ENCODE measurements at places on chromosomes 4 and X. TPM values are rescaled to one million over a fixed set of nuclear protein-coding genes. Genes with fewer than 3 reads are reported as not detected.

The EPGN gene
- 1.1 TPM for total RNA-seq

The HTN3 gene
- not detected for total RNA-seq

DNA sequence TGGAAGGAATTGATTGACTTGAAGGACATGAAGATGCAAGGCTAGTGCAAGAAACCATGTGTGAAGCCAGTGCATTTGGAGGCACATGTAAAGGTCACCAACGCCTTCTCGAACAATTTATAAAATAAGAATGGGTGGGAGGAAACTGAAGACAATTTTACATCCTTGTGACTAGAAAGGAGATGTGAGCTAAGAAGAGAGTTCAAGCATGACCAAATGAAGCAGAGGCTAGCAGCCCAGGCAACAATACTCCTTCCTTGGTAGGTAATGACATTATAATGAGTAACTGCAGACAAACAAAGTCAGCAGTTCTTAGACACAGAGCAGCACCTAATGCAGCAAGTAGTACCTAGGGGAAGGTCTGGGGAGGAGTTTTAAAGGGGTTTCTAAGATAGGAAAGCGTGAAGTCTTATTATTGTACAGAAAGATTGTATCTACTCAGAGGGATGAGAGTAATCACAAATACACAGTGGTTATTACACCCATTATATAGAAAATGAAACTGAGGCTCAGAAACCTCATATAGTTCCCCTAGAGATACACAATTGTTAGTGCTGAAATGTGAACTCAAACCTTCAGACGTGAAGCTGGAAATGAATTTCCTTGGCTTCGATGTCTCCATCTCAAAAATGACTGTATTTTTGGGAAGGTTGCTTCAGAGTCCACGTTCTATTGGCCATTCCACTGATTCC, 56.1 kb downstream of the ATXN3L start:
- no peak for DNase-seq

The SMR3B gene
- not detected for total RNA-seq

- no peak for DNase-seq
These were observed 58.9 kb downstream of the TFDP3 start for GRCh38 chrX:133159205-133159604.

The ATRX gene
- 94.7 TPM for total RNA-seq

The FAM9B gene
- total RNA-seq, result not detected

The DGKK gene
- total RNA-seq, result not detected

DNA sequence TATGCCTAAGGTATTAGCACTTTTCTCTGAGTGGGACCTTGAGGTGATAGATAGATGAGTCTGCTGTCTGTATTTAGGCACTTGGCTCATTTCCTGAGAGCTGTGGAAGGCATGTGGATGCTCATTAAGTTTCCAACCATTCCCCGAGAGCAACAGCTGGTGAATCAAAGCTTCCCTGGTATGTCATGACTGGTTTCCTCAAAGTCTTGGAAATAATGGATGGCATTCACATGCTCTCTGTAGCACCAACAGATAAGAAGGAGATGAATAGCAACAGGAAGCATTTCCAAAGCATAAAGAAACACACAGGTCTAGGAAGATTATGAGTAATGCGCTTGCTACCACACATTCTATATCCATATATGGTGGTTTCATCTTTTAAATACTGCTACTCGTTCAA, 118.3 kb upstream of the ETNPPL start:
- no peak for DNase-seq
